Brain pericyte (primary cell): ENCODE measurements at places on chromosomes 5 and 9.

DNA sequence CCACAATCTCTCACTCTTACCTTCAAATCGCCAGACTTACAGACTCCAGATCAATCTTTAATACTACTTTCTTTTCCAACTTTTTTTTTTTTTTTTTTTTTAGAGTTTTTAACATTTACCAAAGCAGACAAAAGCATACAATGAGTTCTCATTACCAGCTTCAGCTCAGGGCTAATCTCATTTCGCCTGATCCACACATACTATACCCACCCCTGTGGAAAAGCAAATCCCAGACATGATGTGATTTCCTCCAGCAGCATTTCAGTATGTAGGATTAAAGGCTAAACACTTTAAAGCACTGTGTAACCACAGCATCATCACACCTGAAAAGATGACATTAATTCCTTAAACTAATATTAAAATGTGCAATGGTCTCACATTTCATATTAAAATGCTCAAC is 138.8 kb upstream of the RETREG1 start:
- DNase-seq, result no peak

DNA sequence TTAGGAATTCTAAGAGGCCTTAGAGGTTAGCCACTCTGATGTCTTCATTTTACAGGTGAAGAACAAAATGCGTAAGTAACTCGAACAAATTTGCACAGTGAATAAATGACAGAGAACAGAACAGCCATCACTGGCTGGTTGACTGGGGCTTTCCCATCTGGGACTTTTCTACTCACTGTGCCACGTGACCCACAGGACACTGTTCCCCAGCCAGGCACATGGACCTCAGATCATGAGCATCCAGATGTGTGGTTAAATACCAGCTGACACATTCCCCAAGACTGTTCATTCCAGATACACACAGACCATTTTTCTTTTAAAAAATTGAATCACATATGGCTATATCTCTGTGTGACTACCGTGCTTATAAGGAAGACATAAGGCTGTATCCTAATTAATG is 25.8 kb upstream of the MED10 start:
- DNase-seq, result no peak

- no peak for DNase-seq
Observed at GRCh38 chr9:23615569-23615968, 210.5 kb downstream of the ELAVL2 start.

DNA sequence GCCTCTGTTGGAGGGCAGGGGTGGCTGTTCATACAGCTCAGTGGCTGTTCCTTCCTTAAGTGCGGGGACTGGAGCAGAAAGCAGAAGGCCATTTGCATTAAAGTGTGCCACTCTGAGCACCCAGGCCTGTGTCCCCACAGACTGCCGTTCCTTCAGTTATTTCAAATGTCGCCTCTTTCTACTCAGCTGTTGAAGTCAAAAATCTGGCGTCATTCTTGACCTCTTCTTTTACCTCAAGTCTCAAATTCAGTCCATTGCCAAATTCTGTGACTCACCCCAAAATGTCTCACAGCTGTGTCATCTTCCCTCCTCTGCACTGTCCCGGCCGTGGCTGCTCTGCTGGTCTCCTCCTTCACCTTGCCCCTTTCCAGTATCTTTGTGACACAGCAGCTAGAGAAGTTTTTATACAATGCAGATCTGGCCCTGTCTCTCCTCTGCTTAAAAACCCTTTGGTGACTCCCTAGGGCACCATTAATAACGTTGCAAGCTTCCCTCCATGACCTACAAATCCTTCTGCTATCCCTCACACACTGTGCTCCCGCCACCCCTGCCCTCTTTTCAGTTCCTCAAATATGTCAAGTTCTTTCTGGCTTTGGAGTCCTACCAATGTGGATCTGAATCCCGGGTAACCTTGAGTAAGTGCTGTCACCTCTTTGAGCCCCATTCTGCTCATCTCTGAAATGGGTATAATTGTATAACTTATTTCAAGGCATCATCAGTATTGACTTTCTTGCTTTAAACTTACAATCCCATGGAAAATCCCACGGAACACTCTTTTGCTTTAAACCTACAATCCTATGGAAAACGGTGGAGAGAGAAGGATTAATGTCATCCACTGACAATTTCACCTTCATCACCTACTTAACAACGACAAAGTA is 98.3 kb upstream of the BOD1 start:
- no peak for DNase-seq

- peak; percentile 94 for DNase-seq
Observed at GRCh38 chr5:73448463-73449136, at the start of gene FOXD1. Gene FOXD1 (minus strand): TSS chr5:73448777. CDS start chr5:73448362, 415 bp downstream.

- no peak for DNase-seq
Observed at GRCh38 chr9:108099854-108100253, 610.3 kb upstream of the KLF4 start.

GRCh38 chr9:33468797-33469621 is 4.7 kb downstream of the NOL6 start:
- DNase-seq, result no peak

- DNase-seq, result no peak
Observed at GRCh38 chr9:69030851-69031645, 4.5 kb upstream of the FXN start.

DNA sequence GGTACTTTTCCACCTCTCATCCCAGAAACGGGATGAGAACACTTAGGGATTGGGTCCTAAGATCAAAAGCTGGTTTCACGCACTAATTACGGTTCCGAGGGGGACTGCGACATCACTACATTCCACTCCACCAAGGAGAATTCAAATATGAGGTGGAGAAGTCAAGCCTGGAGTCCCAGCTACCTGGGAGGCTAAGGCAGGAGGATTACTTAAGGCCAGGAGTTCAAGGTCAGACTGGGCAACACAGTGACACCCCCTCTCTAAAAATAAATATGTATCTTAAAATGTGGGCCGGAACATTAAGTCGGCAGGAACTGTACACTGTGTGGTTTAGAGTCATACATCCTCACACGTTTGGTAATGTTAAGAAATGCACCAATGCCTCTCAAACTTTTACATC is 1.6 kb downstream of the GOLGA2 start:
- DNase-seq, result no peak

DNA sequence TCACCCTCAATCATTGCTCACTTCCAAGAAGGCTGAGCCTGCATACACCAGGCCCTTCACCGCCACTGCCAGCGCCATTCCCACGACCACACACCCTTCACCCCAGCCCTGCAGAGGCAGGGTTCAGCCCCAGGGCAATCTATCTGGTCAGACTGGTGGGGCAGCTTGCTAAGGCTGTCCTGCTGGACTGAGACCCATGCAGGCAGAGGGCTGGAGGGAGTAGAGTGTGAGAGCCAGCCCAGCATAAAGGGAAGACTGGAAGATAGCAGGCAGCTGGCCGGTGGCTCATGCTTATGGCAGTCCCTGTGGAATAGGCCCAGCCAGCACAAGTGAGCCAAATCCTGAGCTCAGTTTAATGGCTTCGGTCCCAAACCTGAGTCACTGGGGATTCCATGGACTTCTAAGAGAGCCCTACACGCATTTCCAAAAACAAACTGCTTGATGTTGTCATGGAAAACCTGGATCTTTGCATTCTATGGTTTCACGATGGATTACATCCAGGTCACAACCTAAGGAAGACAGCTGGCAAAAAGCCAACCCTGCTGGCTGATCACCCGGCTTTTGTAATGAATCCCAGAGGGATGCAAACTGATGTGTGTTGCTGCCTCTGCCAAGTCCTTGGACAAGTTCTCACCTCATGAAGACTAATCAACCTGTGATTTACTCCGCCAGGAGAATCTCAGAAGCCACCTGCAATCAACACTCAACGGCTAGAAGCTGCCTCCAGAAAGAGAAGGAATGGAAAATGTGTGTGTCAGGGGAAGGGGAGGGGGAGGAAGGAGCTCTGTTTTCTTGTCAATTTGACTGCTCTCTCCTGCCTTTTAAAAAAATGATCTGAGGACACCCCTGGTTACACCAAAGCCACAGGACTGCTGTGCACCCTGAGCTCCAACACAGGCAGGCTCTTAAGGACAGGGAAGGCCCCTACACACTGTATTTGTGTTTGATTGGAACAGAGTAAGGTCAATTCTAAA is 143.6 kb downstream of the LHFPL2 start:
- DNase-seq, result peak; percentile 70

DNA sequence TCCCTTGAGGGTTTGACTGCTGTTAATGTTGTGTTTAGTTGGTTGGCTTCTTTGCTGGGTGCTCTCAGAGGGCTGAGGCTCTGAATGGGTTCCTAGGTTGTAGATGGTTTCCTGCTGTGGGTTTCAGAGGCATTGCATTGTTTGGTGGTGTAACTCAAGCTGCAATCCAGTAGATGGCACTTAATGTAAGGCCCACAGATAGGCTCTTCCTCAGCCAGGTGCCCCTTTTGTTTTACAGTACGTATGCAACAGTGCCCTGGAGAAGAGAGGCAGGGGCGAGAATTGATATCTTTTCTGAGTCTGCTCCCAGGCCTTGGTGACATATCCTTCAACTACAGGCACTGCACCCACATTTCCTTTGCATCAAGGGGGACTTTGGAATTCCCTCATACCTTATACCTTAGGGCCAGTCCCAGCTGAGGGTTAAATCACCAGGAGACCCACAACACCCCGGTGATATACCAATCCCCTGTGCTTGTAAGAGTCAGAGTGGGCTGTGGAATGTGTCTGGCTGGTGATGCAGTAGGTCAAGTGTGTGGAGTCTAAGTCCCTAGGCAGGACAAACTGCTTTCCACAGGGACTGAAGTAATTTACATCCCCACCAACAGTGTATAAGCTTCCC is 7.0 kb upstream of the UGT3A2 start:
- DNase-seq, result no peak

DNA sequence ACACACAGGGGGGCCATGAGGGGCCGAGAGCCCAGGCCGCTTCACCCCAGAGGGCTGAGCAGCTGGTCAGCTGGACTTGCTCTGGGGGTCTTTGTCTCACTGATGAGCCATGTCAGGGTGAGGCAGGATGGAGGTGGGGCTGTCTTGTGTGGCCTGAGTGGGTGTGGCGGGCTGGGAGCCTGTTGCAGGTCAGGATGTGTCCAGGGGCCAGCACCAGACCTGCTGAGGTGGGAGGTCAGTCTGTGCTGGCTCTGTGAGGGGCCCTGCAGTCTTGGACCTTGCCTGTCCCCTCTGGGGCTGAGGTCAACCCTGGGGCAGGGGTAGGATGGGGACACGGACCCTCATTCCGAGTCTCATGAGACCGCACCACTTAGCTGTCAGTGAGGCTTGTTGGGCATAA is 56.9 kb downstream of the RXRA start:
- DNase-seq, result no peak

- no peak for DNase-seq
Observed at GRCh38 chr5:116529615-116530014, 45.0 kb downstream of the SEMA6A start.

DNA sequence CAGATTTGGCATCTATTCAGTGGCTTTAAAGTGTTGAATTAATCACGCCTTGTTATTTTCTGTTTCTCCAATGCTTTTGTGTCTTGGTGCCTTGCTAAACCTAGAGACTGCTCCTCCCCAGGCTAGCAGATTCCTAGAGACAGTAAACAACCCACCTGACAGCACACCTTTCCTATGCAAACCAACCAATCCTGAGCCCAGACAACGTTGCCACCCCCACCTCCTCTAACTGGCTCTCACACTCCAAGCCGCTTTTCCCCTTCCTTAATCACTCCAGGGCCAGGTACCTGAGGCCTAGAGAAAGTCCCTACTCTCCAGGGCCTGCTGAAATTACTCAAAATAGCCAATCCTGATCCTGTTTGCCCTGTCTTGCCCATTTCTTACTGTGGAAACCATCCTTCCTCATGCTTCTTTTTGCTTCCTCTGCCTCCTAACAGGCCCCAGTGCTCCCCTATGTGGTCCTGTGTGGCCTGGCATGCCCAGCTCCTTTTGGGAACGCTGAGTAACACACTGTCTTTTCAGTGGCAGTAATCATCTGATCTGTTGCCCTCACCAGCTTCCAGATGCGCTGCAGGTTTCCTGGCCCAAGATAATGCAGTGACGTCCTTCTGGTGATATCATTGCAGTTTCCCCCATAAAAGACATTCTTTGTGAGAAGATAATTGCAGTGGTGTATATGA is 53.4 kb downstream of the GAS1 start:
- no peak for DNase-seq

GRCh38 chr9:114167591-114168091 is 12.3 kb downstream of the COL27A1 start:
- no peak for DNase-seq

DNA sequence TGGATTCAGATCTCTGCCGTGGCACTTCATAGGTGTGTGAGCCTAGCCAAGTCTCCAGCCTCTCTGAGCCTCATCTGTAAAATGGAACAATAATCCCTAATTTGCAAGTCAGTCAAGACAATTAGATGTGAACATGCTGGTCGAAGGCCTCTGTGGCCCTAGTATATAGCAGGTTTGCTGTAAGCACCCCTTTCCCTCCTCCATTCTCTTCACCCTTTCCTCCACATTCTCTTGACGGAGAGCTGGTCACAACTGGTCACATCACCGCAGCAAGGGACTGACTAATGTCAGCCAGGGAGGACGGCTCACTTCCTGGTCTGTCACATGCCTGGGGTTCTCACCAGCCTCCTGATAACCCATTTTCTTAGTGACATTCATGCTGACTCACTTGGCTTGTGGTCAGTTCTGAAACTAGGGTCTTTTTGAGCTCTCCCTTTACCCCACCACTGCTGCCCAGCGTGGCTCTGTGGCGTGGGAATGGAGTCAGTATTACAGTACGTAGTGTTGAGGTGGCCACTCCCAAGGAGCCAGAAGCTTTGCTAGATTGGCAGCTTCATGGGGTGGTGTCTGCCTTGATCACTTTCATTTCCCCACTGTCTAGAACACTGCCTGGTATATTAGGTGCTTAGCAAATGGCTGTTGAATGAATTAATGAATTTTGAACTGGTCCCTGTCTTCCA is 47.8 kb downstream of the ERGIC1 start:
- DNase-seq, result no peak

DNA sequence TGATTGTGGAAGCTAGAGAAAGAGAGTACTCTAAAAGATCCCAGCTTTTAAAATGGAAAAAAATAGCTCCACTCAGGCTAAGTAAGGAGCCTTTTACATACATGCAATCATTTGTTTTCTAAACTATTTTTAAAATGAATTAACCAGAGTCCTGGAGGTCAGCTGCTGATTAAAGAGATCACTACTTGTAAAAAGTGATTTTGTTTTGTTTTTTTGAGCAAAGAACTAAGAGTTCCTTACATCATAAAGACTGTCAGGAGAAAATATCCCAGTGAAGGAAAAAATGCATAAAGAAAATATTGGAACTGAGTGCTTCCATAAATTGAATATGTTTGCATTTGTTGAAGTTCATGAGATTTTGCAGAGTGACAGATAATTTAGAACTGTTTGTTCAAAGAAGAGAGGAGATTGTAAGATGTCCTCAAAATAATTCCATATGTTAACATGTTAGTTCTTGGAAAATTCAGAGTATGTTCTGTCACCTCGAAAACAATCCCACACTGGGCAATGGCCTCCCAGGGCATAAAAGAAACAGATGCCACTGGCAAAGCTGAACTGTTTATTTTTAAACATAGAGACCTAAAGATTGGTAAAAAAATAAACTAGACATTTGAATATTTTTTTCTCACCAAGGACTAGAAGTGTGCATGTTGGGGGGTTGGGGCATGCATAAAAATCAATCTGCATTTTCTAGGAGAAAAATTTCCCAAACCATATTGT is 264.7 kb downstream of the NPR3 start:
- DNase-seq, result no peak

- peak; percentile 63 for DNase-seq
Observed at GRCh38 chr5:139745132-139745799, 50.3 kb upstream of the PSD2 start.
